ENCODE measurements at places on chromosomes 3 and 15.

GRCh38 chr3:27927882-27928281 is 205.8 kb upstream of the EOMES start:
- no peak for DNase-seq

- DNase-seq = peak; percentile 11
These were observed 181.7 kb downstream of the BBX start for GRCh38 chr3:107704477-107704876.

GRCh38 chr3:132071043-132071442 is 36.2 kb upstream of the CPNE4 start:
- no peak for DNase-seq

GRCh38 chr3:152505926-152506325 is 237.2 kb downstream of the MBNL1 start:
- no peak for DNase-seq

GRCh38 chr3:137191133-137191923 is 233.5 kb downstream of the IL20RB start:
- DNase-seq = no peak
